HFFc6 (cell line): ENCODE measurements at places on chromosomes 1 and 21.

- DNase-seq = no peak
Measured at GRCh38 chr1:150798525-150798924, 9.5 kb downstream of the CTSK start.

GRCh38 chr1:197948926-197949899 is 32.0 kb downstream of the LHX9 start:
- no peak for DNase-seq

- DNase-seq = no peak
Measured at GRCh38 chr21:34852448-34852847, 183.7 kb downstream of the CLIC6 start.

DNA sequence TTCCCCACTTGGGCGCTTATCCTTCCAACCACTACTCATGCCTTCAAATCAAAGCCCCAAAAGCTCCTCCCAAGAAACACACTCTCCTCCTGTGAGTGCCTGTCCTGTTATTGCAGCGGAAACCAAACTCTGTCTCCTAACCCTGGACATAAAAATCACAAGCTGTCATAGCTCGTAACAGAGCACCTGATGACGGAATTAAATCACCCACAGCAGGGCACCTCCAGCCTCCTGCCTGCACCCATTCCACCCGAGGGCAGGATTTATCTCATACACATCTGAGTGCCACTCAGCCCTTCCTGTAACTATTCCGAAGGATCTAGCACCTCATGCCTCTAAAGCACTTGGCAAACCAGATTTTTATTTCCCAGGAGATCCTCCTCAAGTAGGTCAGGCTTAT is 100.9 kb downstream of the ASTN1 start:
- DNase-seq = no peak

DNA sequence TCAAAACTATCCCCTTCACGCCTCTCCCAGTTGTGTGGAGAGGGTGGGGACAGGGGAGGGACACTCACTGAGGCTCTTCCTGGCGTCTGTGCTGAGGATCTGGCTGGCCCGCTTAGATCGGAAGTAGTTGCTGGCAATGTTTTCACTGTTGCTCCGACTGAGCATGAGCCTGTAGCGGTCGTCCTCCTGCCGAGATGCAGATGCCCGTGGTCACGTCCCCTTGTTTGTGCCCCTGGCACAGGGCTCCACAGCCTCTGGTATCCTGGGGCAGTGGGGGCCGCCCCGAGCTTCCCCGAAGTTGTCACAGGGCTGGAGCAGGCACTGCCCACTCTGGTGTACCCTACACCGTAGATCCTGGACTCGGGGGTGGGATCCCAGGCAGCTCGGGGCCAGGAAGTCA is 5.0 kb upstream of the DDOST start:
- DNase-seq = no peak

- no peak for DNase-seq
Measured at GRCh38 chr1:233675893-233676292, 62.0 kb downstream of the KCNK1 start.

DNA sequence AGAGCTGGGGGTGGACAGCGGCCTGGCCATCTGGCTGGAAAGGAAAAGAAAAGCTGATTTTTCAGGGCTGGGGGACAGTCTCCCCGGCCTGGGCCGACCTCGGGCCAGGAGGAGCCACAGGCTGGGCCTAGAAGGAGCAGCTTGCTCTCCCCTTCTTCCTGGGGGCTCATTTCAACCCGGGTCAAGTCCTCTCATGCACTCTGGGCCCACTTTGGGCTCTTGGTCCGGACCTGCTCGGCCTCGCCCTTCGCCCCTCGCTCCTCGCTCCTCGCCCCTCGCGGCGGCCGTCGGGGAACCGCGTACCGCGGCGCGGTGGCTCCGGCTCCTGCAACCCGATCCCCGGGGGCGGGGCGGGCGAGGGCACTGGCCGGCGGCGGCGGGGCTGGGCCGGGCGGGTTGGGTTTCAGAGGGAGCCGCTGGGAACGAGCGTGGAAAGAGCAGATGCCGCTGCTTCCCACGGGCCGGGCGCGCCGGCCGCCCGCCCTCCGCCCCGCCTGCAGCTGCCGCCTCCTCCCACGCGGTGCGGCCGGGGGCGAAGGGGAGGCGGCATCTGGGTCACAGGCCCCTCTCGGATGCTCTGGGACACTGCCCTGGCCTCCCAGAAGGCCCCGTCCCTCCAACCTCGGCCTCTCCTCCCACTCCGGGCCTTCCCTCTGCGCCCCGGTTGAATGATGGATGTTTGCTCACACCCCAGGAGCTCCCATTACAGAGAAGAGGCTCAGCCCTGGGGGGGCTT is 6.6 kb downstream of the HEYL start:
- DNase-seq = no peak

- no peak for DNase-seq
Measured at GRCh38 chr21:14736162-14736561, 190.0 kb upstream of the SAMSN1 start.

DNA sequence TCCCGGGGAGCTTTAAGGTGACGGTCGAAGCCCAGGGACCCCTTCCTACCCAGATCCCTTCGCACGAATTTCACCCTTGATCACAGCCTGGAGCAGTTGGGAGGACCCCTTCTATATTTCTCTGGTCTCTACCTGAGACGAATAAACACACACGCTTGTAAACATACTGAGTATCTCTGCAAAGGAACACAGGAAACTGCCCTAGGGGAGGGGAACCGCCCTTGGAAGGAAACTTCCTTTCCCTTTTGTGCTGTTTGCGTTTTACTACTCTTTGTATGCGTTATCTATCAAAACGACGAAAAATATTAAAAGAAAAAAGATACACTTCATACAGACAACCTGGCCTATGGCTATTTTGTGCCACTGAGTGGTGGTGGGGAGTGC is 750 bp downstream of the NECAP2 start:
- no peak for DNase-seq
